CD4-positive, alpha-beta T cell treated with Interleukin-21 for 1 hour (primary cell): ENCODE measurements at places on chromosomes 5 and 9.

DNA sequence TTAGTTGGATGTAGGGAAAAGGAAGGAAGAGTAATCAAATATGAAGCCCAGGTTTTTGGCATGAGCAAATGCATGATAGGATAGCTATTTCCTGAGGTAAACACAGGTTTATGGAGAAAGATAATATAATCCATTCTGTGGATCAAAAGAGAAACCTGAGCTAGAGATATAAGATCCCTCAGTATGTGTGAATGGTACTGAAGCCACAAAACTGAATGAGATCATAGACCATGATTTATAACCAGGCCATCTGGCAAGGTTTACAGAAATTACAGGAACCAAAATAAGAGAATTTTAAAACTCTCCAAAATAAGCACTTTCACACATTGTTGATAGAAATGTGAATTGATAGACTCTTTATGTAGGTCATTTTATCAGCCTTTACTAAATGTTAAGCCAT is 28.7 kb upstream of the ECM2 start:
- DNase-seq = no peak

DNA sequence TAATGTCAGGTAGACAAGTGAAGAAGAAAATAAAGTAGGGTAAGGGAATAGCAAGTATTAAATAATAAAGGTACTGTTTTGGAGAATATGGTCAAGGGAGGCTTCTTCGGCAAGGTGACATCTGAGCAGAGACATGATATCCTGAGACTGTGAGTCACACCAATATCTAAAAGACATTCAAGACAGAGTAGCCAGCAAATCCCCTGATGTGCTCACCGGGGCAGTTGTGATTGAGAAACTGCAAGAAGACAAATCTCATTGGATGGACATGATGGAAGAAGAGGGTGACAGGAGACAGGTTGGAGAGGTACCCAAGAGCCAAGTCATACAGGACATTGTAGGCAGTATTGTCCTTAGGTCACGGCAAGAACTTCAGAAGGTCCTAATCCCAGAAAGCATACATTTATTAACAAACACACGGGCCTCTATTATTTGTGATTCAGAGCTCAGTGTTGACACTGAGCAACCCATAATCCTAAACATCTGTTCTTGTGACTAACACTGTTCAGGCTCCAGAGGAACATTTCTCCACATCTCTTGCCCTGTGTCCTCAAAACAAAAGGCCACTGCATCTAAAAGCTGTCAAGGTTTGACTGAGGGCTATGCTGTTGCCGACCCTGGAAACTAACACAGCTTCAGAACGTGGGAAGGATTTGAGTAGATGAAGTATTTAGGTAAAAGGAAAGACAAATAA is 258.7 kb upstream of the CLINT1 start:
- no peak for DNase-seq

GRCh38 chr5:96228408-96228807 is 204.6 kb downstream of the PCSK1 start:
- DNase-seq = no peak

DNA sequence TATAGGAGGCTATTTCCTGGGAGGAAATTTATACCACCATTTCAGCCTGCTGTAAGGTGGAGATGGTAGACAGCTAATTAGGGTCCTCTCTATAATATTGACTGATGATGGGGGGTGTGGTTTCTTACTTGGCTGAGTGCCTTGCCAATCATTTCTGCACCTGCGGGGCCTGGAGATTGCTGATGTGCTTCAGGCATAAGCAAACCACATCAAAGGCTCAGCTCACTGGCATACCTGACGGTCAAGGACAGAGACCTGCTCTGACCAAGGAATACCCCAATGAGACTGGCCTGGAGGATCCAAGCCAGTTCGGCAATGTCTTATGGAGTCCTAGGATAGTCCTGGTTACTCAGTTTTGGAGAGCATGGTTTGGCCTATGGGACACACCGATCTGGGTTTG is 29.5 kb downstream of the ANKH start:
- DNase-seq = no peak

DNA sequence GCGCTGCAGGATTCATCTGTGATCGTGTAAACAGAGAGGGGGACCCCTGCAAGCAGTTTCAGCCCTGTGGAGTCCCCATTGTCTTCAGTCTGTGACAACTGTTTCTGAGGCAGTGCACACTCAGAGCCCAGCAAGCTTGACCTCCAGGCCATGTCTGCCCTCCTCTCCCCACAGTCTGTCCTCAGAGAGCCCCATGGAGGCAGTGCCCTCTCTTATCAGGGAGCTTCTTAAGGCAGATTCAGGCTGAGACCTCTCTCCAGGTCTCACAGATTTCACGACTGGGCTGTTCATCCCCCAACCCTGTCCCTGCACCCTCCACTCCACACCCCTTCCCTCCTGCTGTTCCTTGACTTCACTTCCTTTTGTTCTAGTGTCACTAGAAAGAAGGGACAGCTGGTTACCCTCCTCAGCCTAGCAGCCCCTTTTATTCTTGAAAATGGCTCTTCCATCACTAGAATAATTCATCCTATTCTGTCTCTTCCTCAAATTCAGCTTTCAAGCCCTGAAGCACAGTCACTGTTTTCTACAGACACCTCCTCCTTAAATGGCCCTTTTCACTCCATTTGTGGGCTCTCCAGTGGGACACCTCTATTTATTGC is 218.4 kb downstream of the MED10 start:
- DNase-seq = no peak

DNA sequence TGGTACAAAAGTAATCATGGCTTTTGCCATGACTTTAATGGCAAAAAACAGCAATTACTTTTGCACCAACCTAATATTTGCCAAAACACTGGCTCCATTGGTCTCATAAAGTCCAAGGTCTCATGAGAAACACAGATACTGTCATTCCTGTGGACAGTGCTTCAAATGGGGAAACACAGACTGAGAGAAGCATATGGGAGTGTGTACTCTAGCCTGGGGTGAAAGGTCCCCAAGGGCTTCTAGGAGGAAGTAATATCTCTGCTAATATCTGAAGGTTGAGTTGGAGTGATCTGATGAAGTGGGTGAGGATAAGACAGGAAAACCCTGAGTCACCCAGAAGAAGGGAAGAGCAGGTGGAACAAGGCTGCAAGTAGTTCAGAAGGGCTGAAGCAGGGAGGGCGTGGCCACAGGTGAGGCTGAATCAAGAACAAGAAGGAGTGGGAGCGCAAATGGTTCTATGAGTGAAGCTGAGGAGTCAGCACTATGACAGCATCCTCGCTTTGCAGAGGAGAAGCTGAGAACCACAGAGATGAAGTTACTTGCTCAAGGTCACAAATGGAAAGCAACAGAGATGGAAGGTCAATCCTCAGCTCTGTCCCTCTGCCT is 164.1 kb downstream of the ASTN2 start:
- DNase-seq = no peak

- no peak for DNase-seq
Observed at GRCh38 chr9:83680233-83680632, 27.5 kb downstream of the UBQLN1 start.

DNA sequence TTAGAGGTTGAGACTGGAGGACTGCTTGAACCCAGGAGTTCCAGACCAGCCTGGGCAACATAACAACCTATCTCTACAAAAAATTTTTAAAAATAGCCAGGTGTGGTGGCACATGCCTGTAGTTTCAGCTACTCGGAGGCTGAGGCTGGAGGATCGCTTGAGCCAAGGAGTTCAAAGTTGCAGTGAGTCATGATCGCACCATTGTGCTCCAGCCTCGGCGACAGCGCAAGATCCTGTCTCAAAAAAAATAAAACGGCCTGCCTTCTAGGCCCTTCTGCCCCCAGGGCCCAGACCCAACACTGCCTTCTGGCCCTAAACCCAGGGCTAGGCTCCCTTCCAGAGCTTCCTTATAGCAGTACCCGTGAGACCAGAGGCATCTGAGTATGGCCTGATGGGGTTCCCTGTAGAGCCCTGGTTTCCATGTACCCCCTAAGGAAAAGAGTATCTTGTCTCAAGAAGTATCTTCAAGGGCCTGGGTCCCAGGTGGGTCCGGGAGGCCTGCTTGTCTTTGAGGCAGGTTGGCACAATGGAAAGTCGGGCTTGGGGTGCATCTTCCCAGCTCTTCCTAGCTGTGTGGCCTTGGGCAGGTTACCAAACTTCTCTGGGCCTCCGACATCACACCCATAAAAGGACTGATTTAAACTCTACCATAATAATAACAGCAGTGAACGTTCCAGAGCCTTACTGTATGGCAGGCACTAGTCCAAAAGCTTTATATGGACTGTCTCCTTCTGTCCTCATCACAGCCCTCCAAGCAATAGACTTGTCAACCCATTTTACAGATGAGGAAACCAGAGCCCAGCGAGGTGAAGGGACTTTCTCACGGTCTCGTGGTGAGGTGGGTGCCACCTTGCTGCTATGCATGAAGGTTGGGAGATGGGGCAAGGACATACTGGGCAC is 9.6 kb downstream of the LRRC8A start:
- no peak for DNase-seq
